ENCODE measurements at places on chromosomes 13 and 19.

GRCh38 chr13:31038834-31039552 is 106.5 kb downstream of the TEX26 start:
- DNase-seq: no peak

DNA sequence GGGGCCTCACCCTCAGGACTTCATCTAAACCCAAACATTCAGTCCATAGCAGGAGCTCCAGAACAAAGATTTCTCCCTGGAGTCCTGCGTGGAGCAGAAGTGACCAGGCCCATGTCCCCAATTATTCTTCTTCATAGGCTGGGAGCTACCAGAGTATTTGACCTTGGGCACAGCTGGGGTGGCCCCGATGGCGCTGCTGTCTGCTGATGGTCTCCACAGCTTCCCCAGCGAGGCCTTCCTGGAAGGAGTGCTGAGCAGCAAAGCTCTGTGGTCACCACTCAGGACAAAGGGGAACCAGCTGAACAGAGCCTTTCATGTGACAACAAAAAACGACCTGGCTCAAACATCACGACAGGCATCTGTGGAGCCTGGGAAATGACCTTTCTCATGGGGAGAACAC is 62.7 kb upstream of the ARGLU1 start:
- no peak for DNase-seq

DNA sequence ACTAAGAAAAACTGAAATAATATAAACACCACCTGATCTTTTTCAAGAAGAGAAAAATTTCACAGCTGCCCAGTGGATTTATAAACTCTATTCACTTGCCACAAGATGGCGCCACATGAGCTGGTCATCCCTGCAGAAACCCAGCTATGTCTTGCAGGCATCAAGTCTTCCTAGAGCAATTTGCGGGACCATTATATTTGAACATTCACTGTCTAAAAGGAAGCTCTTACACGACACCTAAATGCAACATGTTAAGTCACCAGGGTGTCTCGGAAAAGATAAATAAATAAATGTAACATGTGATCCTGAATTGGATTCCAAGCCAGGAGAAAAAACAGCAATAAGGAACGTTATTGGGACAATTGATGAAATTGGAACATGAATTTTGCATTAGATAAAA is 20.3 kb upstream of the AKT2 start:
- DNase-seq: peak; percentile 67

DNA sequence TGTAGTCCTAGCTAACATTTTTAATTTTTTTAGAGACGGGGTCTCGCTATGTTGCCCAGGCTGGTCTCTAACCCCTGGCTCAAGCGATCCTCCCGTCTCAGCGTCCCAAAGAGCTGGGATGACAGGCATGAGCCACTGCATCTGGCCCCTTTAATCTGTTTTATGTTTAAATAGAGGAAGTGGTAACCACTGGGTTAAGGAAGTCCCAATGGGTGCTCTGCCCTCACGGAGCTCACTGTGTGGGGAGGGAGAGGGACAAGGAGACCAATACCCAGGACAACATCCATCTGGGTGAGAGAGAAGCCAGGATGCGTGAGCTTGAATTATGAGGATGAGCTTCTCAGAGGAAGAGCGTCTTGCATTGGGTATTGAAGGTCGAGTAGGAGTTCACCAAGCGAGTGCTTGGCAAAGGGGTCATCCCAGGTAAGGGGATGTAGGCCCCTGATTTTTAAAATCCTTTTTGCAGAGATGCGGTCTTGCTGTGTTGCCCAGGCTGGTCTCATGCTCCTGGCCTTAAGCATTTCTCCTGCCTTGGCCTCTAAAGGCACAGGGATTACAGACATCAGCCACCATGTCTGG is 13.8 kb downstream of the YJU2 start:
- DNase-seq: no peak
